ENCODE measurements at places on chromosomes 1 and 21.
A peak's percentile ranks its signal among the peaks of the same experiment; 100 is the strongest.

DNA sequence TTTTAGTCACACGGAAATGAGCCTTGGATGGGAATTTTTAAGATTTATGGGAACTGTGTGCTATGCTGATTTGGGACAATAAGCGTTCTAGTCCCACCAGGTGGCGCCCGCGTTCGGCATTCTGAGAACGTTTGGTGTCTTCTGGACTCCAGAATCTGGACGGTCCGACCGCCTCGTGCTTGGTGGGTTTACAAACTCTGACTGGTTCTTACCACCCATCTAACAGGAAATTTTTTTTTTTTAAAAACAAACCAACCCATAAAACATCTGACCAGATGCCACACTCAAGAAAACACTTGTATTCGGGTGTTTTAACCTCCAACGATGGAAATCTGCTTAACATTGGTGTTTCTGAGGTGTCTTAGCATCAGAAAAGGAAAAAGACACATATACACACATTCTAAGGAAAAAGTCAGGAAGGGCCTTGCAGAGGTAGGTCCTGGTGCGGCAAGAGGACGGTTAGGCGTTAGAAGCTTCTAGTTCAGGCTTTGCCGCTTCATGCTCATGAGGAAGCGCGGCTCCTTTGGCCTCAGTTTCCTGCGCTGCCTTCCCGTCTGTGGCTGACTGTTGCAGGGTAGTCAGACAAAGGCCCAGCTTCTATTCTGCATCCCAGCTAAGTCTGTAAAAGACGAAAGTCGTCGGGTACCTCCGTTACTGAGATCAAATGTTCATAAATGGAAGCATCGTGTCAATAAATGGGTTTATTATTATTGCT, 814 bp upstream of the DYRK3 start:
- DNase-seq = peak; percentile 73

DNA sequence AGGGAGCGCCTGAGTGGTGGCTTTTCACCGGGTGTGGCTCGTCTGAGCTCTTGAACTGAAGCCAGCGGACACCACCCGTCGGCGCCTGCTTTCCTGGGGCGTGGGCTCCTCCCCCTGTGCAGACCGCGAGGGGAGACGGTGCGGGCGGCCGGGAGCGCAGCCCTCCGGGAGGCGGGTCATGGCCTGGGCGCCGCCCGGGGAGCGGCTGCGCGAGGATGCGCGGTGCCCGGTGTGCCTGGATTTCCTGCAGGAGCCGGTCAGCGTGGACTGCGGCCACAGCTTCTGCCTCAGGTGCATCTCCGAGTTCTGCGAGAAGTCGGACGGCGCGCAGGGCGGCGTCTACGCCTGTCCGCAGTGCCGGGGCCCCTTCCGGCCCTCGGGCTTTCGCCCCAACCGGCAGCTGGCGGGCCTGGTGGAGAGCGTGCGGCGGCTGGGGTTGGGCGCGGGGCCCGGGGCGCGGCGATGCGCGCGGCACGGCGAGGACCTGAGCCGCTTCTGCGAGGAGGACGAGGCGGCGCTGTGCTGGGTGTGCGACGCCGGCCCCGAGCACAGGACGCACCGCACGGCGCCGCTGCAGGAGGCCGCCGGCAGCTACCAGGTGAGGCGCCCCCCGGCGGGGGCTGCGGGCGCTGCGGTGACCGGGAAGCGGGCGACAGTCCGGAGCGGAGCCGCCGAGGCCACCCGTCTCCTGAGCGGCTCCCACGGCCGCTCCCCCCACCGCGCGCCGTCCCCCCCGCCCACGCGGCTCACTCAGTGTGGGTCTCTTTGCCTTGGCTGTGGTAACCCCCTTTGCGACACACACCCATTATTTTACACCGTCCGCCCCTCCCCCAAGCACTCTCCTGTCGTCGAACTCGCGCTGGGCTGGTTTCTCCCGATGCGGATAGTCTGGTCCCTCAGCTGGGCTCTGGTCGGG, at the start of gene TRIM58:
Gene TRIM58, plus strand, starts transcription at position 119 of the 916 bp plus-strand sequence. Its CDS starts 60 bp downstream, at position 179.
- peak; percentile 6 for DNase-seq

- peak; percentile 9 for DNase-seq
Measured at GRCh38 chr1:206503591-206504362, 3.6 kb upstream of the RASSF5 start.

DNA sequence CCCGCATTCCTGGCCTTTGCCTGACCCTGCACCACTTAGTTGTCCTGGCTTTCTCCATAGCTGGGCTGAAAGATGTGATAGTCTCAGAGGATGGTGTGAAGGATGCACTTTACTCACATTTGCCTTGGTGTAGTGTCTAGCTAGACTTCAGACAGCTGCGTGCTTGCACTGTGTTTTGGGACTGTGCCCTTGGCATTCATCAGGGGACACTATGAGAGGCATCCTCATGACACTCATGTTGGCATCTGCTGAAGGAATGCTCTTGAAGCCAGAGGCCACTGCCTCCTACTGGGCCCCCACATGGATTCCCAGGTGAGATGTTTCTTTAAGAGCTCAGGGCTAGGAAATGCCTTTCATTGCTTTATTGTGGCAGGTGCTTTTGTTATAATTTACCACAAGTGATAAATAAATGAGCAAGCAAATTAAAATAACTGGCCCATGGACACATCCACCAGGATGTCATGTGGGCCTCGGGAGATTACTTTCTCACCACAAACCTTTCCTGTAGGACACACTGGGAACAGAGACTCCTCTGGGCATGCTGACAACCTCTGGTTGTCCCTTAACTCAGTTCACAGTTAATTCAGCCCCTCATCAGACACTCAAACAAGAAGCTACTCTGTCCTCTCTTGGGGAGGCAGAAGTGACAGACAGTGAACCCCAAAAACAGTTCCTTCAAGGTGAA, 99.4 kb upstream of the SPATA6 start:
- DNase-seq = no peak

- no peak for DNase-seq
Measured at GRCh38 chr1:229370601-229371021, 27.8 kb upstream of the CCSAP start.

DNA sequence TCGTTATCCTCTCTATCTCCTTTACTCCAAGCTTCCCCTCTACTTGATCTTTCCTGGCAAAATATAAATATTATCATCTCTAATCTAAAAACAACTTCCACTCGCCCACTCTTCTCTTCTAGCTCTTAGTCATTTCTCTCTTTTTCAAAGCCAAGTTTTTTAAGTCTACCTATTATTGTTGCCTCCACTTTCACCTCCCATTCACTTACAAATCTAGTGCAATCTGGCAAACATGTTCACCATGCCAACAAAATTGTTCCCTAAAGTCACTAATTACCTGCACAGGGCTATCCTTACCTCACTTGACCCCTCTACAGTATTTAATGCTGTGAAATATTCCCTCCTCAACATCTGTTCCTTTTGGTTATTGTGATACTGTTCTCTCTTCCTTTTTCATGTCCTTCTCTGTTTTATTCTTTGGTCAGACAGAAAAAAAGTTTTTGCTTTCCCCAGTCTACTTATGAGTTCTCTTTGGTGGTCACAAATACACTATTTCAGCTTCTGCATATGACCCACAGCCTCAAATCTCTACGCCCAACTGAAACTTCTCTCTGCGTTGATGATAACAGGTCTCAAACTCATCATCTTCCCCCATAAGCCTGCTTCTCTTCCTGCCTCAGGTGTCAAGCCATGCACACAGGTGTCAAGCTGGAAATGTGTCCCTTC, 31.9 kb upstream of the RAP1A start:
- DNase-seq = no peak

- no peak for DNase-seq
Measured at GRCh38 chr21:36700295-36700970, 1.5 kb downstream of the SIM2 start.

- no peak for DNase-seq
Measured at GRCh38 chr1:77831976-77832711, 52.7 kb downstream of the MIGA1 start.

DNA sequence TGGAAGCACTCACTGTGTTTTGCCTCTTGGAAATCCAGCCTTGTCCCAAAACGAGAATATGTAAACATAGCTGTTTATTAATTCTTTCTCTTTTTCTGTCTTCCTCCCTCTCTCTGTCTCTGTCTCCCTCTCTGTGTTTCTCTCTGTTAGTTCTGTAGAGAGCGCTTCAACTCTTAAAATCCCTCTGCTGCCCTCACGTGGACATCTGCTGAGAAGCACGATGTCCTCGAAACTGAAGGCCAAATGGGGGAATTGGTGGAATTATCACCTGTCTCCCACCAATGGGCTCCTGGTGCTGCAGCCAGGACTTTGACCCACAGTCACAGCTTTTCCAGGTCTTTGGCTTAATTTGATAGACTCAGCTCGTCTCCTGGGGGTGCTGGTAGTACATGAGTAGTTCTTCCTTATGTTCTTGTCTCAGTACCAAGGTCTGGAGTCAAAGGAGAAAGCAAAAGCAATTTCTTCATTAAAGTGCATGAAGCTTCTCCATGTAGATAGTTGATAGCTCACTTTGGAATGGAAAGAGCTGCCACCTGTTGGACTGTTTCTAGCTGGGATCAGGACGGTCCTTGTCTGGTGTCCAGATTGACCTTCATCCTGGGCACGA, 5.5 kb upstream of the GBP6 start:
- peak; percentile 84 for DNase-seq

DNA sequence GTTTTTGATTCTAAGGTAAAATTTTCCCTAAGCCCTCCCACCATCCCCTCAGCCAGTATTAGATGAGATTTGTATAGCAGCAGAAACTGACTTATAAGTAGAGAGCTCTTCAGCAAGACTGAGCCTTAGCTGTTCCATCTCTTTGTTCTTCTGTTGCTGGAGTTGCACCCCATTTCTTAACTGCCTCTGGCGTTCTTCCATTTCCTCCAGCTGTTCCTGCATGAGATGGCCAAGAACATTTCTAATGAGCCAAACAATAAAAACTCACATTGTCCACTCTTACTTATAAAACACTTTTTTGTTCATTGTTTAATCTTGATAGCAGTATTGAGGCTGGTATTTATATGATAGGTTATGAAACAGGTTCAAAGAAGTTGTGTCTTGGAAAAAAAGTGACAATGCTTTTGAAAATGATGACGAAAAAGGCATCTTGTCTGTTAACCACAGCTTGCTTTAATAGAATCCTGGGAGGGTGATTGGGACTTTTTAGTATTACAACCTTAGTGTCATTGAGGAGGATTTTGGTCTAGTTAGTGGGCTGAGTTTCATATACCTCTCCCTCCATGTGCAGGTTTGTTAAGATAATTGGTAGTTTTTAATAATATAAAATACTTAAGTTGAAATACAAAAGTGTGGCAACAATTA, 18.3 kb downstream of the SYNC start:
- no peak for DNase-seq

- no peak for DNase-seq
Measured at GRCh38 chr1:160744199-160744851, 5.3 kb downstream of the SLAMF7 start.

DNA sequence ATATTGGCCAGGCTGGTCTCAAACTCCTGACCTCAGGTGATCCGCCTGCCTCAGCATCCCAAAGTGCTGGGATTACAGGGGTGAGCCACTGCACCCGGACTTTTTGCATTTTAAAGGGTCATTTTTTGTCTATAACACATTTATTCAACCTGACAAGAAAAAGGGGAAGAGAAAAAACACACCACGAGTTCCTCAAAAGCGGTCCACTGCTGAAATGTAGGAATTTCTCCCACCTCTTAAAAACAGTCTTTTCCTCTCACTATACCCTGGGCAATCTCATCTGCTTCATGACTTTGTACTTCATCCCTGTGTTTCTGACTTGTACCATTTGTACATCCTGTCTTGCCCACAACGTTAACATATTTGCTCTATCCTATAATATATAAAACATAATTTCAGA, 413.3 kb upstream of the PTBP2 start:
- no peak for DNase-seq

DNA sequence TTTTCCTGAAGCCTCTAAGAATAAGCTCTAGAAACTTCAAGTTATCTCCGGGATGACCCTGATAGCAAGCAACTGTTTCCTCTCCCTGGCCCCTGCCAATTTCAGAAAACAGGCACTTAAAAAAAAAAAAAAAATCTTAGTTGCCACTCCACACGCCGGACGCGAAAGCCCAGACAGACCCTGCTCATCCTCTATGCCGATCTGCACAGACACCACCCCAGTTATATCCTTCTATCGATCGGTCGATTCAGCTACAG, 1.7 kb downstream of the ANP32E start:
- no peak for DNase-seq

GRCh38 chr1:25575191-25575590, 31.8 kb downstream of the LDLRAP1 start:
- no peak for DNase-seq

DNA sequence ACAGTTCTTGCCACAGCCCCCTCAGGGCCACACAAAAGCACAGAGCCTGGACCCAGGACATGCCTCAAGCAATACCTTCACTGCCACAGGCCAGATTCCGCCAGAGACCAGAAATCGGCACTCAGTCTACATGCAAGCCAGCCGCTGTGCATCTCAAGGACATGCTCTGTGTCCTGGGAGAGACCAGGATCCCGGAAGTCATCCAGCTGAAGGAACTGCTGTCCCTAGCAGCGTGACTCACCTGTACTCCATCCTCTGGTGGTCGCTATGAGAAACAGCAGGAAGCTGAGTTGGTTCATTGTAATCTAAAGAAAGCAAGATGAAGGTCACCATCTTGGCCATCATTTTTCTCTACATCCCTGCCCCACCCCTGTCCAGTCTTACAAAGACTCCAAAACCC, 401 bp downstream of the ITLN1 start:
- DNase-seq = no peak

DNA sequence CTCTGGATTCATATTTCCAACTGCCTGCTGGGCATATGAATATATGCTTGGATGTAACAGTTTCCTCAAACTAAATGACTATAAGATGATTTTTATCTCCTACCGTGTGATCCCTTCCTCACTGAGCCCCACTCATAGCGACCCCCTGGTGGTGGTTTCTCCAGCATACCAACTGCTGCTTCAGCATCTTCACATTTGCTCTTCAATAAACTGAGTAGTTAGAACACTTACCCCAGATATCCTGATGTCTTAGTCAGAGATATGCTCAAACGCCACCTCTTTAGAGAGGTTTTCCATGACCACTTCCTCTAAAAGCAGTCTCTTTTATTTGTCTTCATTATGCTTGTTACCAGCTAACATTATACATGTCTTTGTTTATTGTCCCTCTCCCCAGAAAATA, 10.2 kb upstream of the HNRNPR start:
- no peak for DNase-seq

GRCh38 chr21:29075706-29076466, 2.4 kb upstream of the CCT8 start:
- DNase-seq = no peak

DNA sequence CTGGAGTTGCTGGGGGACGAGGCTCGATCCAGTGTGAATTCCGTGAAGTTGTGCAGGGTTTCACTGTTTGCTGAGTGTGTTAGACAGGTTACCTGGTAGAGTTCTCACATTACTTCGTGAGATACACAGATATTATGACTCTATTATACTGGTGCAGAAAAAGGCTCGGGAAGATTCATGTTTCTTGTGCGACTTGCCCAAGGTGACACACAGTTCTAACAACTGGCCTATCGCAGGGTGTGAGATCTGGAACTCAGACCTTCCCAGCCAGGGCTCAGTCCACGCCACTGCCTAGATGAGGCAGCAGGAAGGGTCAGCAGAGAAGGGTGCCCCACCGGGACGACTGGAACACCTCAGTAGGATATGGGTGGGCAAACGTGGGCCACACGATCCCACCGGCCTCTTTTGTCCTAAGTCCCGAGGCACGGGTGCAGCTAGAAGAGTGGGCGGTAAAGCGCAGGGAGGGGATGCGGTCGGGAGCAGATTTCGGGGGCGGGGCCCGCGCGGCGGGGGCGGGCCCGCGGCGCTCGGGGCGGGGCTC, 296 bp upstream of the RNPEP start:
- peak; percentile 67 for DNase-seq

- DNase-seq = no peak
Measured at GRCh38 chr1:226482975-226483700, 65.4 kb upstream of the STUM start.

GRCh38 chr21:35204850-35205541, 155.9 kb upstream of the RUNX1 start:
- DNase-seq = no peak
